ENCODE measurements at places on chromosomes 6 and 20.

- DNase-seq, result no peak
These were observed 13.8 kb upstream of the TIAM2 start for GRCh38 chr6:154981079-154981870.

DNA sequence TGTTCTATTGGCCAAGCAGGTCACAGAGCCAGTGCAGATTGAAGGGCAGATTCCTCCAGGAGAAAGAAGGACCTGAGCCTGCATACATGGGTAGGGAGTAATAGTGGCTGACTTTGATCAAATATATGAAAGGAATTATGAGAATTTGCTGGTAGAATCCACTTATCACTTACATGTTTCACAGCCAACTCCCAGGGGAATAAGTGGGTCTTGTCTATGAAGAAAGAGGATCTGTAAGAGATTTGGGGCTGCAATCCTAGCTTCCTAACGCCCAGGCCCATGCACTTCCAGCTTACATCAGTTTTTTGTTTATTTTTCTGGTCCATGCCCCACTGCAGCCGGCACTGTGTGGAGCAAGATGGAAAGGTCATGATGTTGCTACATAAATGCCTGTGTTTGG, 107.9 kb upstream of the SYNDIG1 start:
- DNase-seq, result no peak

DNA sequence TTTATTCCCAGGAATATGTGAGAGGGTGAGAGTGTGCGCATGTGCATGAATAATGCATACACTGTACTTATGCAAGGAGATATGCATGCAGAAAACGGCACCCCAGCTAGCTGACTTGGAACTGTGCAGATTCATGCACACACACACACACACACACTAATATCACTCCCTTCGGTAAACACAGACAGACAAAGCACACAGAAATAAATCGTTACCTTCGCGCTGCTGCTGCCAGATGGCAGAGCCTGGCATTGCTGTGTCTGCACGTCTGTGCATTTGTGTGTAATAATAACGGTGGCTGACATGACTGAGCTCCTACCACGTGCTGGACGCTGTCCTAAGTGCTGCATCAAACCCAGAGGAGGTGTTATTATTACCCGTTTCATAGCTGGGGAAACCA, 36.8 kb downstream of the PREX1 start:
- peak; percentile 89 for DNase-seq

DNA sequence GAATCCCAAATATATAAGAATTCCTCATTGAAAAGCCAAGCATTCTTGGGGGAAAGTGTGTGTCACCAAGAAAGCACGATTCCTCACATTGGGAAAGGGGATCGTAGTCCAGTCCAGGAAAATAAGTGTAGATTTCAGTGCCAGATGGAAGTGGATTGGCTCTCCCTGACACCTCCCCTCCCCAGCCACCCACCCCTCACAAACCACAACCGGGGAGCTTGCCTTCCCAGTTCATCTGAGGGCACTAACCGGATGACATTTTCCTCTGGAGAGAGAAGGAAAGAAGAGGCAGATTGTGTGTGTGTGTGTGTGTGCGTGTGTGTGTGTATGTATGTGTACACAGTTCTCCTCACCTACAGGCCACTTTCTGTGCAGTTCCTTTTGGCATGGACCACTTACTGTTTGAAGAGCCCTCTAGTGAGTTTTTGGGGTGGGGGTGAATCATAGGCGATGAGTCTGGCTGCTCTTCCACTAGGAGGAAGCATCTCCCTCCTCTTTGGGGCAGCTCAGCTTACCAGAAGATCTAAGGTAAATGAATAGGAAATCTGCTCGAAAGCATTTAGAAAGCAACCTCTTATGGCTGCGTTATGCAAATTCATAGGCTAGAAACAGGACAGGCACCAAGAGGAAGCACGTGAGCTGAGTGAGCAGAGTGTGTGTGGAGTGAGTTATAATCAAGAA, 20.8 kb downstream of the DAAM2 start:
- DNase-seq, result peak; percentile 28

All from NCI-H446 treated with DMSO at 0.1 percent for 48 hours (cell line).